ENCODE measurements at places on chromosomes 6 and 20. TPM values are rescaled to one million over a fixed set of nuclear protein-coding genes. Genes with fewer than 3 reads are reported as not detected.

The SLC22A7 gene
- not detected for total RNA-seq

The SERPINB6 gene
- 102 TPM for total RNA-seq

The BEND3 gene
- total RNA-seq, result 1.9 TPM

The HFE gene
- total RNA-seq, result 7.4 TPM

The FAM217A gene
- not detected for total RNA-seq

All from fibroblast of the aortic adventitia (primary cell).